ENCODE measurements at places on chromosomes 4 and X.

GRCh38 chr4:1991596-1992434, 17.0 kb downstream of the NELFA start:
- DNase-seq = no peak

DNA sequence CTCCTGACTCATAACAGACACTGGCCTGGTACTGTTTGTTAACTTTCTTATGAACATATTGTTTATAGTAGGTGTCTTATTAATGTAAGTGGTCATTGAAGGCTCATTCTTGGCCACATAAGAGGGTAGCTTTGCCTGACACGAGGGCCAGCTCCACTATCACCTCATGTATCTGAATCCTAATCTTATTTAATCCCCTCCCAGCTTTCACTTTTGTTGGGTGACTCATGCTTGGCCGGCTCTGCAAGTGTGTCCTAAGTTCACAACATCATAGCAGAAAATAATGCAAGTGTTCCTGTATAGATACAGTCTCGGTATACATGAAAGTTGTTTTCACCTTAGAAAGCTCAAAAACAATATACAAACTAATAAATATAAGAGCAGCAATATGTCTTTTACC, 283.8 kb downstream of the IQCM start:
- no peak for DNase-seq

- no peak for DNase-seq
Measured at GRCh38 chr4:10161146-10161545, 44.5 kb upstream of the WDR1 start.

DNA sequence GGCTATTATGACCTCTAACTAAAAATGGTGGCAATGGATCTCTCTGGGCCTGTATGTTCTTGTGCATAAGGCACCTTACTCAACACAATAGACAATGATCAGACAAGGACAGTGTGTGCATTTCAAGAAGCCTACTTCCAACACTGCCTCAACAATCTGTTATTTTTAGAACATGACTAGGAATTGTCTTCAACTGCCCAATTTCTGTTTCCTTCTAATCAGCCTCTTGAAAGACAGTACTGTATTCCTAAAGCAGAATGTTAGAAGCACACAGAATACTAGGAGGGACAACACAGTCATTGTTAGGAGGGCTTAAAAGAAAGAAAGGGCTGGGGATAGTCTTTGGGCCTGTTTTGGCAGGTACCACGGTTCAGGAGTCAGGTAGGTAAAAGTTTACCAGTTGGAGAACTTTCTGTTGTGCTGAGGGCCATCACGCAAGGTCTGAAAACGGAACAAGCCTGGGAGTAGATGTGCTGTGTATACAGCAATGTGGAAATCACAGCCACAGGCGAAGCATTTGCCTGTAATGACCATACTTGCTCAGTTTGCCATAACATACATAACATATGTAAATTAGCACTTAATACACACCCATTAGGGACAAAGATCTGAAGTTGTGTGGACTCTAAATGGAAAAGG, 100.8 kb upstream of the ATXN3L start:
- DNase-seq = no peak

All from stimulated activated CD4-positive, alpha-beta T cell treated with anti-CD3 and anti-CD28 coated beads, Interleukin-1b, Interleukin-23, amount 100 ng/mL, for 4 hours (primary cell).